A549 treated with CpdA at 1 μM for 4 hours (cell line): ENCODE measurements at places on chromosomes 16 and 17. TPM values are rescaled to one million over a fixed set of nuclear protein-coding genes. Genes with fewer than 3 reads are reported as not detected.

Gene KRT33B
- 0.05 to 0.13 TPM (median 0.10 TPM) in 3 of 5 replicates, not detected in the others for total RNA-seq

Gene TMIGD1
- not detected in 5 replicates for total RNA-seq

Gene TCAP
- 0.64 to 1.7 TPM (median 1.1 TPM) in 5 replicates for total RNA-seq

Gene MBTPS1
- total RNA-seq = 42.3 to 48.9 TPM (median 46.1 TPM) in 5 replicates

Gene MFAP4
- total RNA-seq = 0.07 TPM in 1 of 5 replicates, not detected in the others

Gene TBC1D28
- total RNA-seq = not detected in 5 replicates

Gene GFOD2
- 17.4 to 19.2 TPM (median 17.8 TPM) in 5 replicates for total RNA-seq

Gene PPY
- total RNA-seq = not detected in 5 replicates

Gene ACSM3
- total RNA-seq = 3.3 to 6.0 TPM (median 4.7 TPM) in 5 replicates

Gene EVPL
- total RNA-seq = 11.9 to 17.5 TPM (median 15.2 TPM) in 5 replicates

Gene RNPS1
- total RNA-seq = 250 to 296 TPM (median 262 TPM) in 5 replicates

Gene CIITA
- 0.08 to 0.17 TPM (median 0.16 TPM) in 5 replicates for total RNA-seq

Gene PRSS33
- 0.03 TPM in 1 of 5 replicates, not detected in the others for total RNA-seq

Gene LGALS9C
- 0.07 to 0.14 TPM in 2 of 5 replicates, not detected in the others for total RNA-seq

Gene HIC1
- 0.86 to 2.0 TPM (median 1.6 TPM) in 5 replicates for total RNA-seq

Gene MILR1
- 1.6 to 3.0 TPM (median 2.1 TPM) in 5 replicates for total RNA-seq
